IMR-90 (cell line): ENCODE measurements at places on chromosomes 1 and 21. TPM values are rescaled to one million over a fixed set of nuclear protein-coding genes. Genes with fewer than 3 reads are reported as not detected.

DNA sequence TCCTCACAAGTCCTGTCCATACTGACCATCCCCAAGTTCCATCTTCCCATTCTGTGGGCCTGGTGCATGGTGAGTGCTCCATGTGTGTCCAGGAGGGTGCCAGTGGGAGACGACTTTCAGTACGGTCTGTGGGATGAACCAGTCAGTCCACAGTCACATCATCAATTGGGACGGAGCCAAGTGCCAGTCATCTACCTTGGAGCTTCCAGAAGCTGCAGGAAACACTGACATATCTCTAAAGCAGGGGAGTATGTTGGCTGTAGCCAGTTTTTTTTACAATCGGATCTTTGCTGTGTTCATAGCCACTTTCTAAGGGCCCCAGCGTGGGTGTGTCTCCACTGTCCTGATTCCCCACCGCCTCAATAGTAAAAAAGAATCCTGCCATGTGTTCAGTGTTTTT, 13.6 kb upstream of the TRIM17 start:
- no peak overlapping the region for H3K4me3 ChIP-seq
- DNase-seq, result no peak
- H3K27ac ChIP-seq, result no peak overlapping the region
- H3K36me3 ChIP-seq, result no peaks in the 10 kb centered on the region
- peaks cover 4% of the 10 kb centered on the region for H3K27me3 ChIP-seq

DNA sequence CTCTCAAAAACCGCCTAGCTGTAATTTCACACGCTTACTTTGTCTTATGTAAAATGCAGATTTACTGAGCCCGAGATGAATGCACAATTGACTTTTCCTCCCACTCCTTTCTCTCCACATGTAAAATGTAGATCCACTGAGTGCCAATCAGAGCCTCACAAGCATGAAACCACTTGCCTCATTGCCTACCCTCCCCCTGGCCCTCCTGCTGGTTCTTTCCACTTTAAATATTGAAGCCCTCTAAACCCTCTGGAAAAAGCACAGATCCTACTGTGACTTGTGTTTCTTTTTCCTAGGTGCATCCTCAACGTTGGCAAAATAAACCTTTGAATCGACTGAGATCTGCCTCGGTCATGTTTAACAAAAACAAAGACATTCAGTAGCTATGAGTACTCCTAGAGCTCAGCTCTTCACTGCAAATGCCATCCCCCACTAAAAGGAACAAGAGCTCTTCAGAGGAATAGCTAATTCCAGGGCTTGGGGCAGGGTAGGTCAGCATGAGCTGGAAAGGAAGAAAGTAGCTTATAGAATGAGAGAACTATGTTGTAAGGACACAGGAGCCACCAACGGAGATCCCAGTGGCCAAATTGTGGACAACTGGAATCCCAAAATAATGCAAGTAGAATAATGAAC, 365.5 kb upstream of the RUNX1 start:
- H3K36me3 ChIP-seq, result no peaks in the 10 kb centered on the region
- peaks cover 2% of the 10 kb centered on the region; the same call in 1 of the 2 replicates for H3K4me1 ChIP-seq
- no peak overlapping the region for H3K4me3 ChIP-seq
- H3K27ac ChIP-seq, result no peak overlapping the region

DNA sequence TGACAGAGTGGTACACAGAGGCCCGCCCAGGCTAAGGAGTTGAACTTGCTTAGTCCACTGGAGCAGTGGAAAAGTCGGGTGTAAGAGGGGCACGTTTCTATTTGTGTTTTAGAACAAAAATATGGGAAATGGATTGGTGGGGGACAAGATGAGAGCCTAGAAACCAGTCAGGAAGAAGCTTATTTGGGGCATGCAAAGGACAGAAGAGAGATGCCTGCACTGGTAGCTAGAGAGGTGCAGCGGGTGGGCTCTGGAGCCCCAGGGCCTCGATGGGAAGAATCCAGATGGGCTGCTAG, 1.2 kb upstream of the LIN9 start:
- H3K36me3 ChIP-seq, result no peaks in the 10 kb centered on the region
- H3K4me1 ChIP-seq, result peaks cover 4% of the 10 kb centered on the region
- no peak overlapping the region for H3K4me3 ChIP-seq
- H3K27ac ChIP-seq, result no peak overlapping the region
- DNase-seq, result no peak

Gene NBPF6
- total RNA-seq, result not detected in 2 replicates

DNA sequence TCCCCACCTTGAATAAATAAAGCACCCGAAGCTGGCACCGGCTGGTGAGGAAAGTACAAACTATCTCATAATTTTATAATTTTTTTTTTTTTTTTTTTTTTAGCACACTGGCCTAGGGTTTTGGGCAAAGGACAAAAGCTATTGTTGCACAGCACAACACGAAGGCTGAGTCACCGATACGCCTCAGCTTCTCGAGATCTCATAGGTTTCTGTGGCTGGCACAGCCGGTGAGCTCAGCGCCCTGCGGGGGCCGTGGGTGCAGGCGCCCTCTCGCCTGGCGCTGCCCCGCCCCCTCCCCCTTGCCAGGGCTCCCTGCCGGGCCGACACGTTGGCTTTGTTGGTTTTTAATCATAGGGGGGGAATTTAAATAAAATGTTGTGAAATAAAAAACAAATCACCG, 17.2 kb downstream of the CASZ1 start:
- H3K4me1 ChIP-seq, result no peaks in the 10 kb centered on the region
- DNase-seq, result no peak
- H3K36me3 ChIP-seq, result no peaks in the 10 kb centered on the region
- no peak overlapping the region for H3K27ac ChIP-seq

DNA sequence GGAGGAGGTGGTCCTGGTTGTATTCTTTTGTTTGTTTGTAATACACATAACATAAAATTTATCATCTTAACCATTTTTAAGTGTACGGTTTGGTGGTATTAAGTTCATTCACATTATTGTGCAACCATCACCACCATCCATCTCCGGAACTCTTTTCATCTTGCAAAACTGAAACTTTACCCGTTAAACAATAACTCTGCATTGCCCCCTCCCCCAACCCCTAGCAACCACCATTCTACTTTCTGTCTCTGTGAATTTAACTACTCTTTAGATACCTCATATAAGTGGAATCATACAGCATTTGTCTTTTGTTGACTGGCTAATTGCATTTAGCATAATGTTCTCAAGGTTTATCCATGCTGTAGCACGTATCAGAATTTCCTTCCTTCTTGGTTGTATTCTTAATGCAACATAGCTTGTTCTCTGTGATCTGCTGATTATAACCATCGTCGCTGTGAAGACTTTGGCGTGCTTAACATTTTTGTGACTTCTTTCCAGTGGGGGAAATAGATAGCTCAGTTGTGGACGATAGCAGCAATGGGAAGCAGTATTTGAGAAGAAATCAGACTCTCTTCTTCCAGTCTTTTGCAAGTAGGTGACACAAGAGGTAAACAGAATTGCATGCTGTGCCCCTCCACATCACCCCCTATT, 117.5 kb upstream of the HOOK1 start:
- no peaks in the 10 kb centered on the region for H3K27me3 ChIP-seq
- H3K36me3 ChIP-seq, result no peaks in the 10 kb centered on the region
- H3K4me3 ChIP-seq, result no peak overlapping the region
- H3K4me1 ChIP-seq, result peaks cover 12% of the 10 kb centered on the region
- no peak overlapping the region for H3K27ac ChIP-seq
- no peak for DNase-seq

Gene KCNH1
- 0.54 and 0.56 TPM in 2 replicates for total RNA-seq

GRCh38 chr1:85460555-85461088, 4.3 kb downstream of the DDAH1 start:
- H3K4me3 ChIP-seq, result no peak overlapping the region
- DNase-seq, result no peak
- no peaks in the 10 kb centered on the region; the same call in 1 of the 2 replicates for H3K36me3 ChIP-seq
- H3K4me1 ChIP-seq, result peaks cover 5% of the 10 kb centered on the region
- no peak overlapping the region for H3K27ac ChIP-seq
- H3K27me3 ChIP-seq, result no peaks in the 10 kb centered on the region

DNA sequence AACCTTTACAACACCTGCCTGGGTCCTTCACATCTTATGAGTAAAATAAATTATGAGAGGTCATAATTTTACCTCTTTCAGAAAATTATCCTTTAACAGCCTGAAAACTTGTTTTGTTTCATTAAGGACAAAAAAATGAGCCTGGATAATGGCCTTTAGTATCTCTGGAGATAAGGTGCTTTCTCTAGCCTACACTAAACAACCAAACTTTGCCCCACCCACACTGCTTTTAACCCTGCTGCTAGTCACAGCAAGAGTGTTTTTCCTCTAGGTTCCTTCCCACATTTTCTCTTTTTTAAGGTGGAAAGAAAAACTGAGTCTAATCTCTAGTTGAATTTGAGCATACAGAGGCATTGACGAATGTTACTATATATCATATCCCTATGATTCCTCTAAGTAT, 101.7 kb upstream of the KRTAP19-8 start:
- H3K27me3 ChIP-seq, result no peaks in the 10 kb centered on the region
- H3K27ac ChIP-seq, result no peak overlapping the region
- no peaks in the 10 kb centered on the region; the same call in 1 of the 2 replicates for H3K4me1 ChIP-seq

DNA sequence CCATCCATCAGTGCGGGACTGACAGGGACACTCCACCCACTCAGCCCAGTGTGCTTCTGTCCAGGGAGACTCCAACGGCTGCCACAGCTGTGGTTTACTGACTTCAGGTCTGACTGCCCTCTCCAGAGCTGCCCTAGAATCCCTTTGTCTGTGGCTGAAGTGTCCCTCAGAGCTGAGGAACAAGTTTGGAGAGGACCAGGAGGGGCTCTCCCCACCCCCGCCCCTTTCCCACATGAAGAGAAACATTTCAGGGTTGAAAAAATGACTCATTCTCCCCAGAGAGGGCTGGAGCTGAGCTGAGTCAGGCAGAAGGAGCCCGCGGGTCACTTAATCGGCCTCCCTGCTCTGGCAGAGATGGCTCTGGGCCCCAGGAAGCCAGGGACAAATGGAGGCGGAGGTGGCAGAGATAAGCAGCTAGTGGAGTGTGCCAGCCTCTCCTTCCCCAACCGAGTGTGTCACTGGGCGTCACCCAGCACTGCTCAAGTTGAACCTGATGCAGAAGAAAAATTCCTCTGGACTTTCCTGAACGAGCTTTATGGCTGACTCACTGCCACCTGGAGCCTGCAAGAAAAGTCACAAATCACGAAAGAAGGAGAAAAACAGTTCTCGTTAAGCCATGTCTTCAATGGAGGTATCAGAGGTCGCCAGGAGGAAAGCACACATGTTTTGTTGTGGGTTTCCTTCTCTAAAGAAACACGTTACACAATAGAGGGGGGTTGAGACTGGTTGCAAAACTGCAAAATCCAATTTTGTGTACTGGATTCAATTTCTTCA, 34.3 kb upstream of the ECE1 start:
- H3K36me3 ChIP-seq, result peaks cover 8% of the 10 kb centered on the region
- H3K4me1 ChIP-seq, result peaks cover 71% of the 10 kb centered on the region
- H3K4me3 ChIP-seq, result no peak overlapping the region
- H3K27ac ChIP-seq, result peak overlapping the region; percentile 95

GRCh38 chr1:111699268-111699667, 39.9 kb downstream of the INKA2 start:
- peaks cover 20% of the 10 kb centered on the region for H3K36me3 ChIP-seq
- DNase-seq, result no peak
- H3K4me3 ChIP-seq, result no peak overlapping the region
- H3K4me1 ChIP-seq, result no peaks in the 10 kb centered on the region

Gene C1orf105
- not detected in 2 replicates for total RNA-seq

DNA sequence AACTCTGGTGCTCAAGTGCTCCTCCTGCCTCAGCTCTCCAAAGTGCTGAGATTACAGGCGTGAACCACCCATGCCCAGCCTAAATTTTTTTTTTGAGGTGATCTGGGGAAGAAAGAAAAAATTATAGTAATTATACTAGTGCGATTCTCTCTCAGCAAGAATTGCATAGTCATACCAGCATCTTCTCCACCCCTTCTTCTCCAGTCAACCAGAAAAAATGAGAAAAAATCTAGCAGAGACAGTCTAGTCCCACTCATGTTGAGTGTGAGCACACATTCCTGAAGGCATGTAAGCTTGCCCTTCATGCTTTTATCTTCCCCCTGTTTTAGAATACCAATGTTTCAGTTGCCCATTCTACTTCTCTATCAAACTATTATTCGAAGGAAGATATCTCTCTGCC, 207.6 kb downstream of the S1PR1 start:
- H3K4me3 ChIP-seq, result no peak overlapping the region
- H3K36me3 ChIP-seq, result no peaks in the 10 kb centered on the region
- H3K4me1 ChIP-seq, result no peaks in the 10 kb centered on the region
- peaks cover 2% of the 10 kb centered on the region; the same call in 1 of the 2 replicates for H3K27me3 ChIP-seq
- H3K27ac ChIP-seq, result no peak overlapping the region

GRCh38 chr1:227887697-227888403, 59.9 kb downstream of the WNT9A start:
- H3K27ac ChIP-seq, result no peak overlapping the region
- H3K4me1 ChIP-seq, result no peaks in the 10 kb centered on the region; the same call in 1 of the 2 replicates
- H3K27me3 ChIP-seq, result peaks cover 2% of the 10 kb centered on the region; the same call in 1 of the 2 replicates
- no peak for DNase-seq
- H3K4me3 ChIP-seq, result no peak overlapping the region
- H3K36me3 ChIP-seq, result no peaks in the 10 kb centered on the region

Gene EPS8L3
- total RNA-seq, result not detected in 2 replicates

GRCh38 chr1:204920511-204920910, 49.8 kb downstream of the NFASC start:
- peaks cover 17% of the 10 kb centered on the region for H3K27me3 ChIP-seq
- H3K4me1 ChIP-seq, result no peaks in the 10 kb centered on the region
- H3K4me3 ChIP-seq, result no peak overlapping the region
- no peak for DNase-seq

Gene EDARADD
- total RNA-seq, result not detected in 2 replicates

Gene HCRTR1
- total RNA-seq, result not detected in 2 replicates

Gene RORC
- total RNA-seq, result not detected in 2 replicates

Gene CNN3
- total RNA-seq, result 552 and 592 TPM in 2 replicates

DNA sequence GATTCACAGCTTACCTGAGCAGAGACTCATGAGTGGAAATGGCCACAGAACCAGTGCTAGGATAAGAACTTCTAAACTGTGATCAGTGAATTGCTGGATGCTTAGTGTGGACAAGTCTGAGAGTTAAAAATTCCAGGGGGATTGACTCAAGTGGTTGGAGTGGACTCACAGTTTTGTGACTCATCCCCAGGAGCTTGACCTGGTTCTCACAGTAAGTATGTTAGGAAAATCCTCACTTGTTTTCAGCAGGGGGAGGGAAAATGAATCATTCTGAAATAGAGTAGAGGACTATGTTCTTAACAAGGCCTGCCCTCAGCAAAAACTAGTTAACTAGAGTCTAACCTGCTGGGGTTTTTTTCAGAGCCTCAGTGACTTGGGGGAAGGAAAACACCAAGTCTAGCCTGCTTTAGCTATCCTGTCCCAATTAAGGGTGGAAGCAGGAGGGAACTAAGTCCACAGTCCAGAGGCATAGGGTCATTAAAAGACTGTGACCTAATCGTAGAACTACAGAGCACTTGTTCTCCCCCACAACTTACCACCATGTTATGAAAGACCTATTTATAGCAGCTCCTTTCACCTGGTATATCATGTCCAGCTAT, 6.1 kb upstream of the CDC73 start:
- H3K4me1 ChIP-seq, result peaks cover 11% of the 10 kb centered on the region
- H3K27me3 ChIP-seq, result no peaks in the 10 kb centered on the region
- H3K36me3 ChIP-seq, result no peaks in the 10 kb centered on the region
- H3K27ac ChIP-seq, result peak overlapping the region; percentile 76; the same call in 1 of the 2 replicates
- no peak overlapping the region for H3K4me3 ChIP-seq
- peak; percentile 100 for DNase-seq

GRCh38 chr1:54132495-54132894, 20.3 kb downstream of the CDCP2 start:
- no peak overlapping the region for H3K27ac ChIP-seq
- no peak overlapping the region for H3K4me3 ChIP-seq
- peak; percentile 62 for DNase-seq
- peaks cover 2% of the 10 kb centered on the region; the same call in 1 of the 2 replicates for H3K27me3 ChIP-seq
- peaks cover 19% of the 10 kb centered on the region for H3K4me1 ChIP-seq
- no peaks in the 10 kb centered on the region for H3K36me3 ChIP-seq

Gene KLF17
- 0.28 and 0.36 TPM in 2 replicates for total RNA-seq
